NB4 (cell line): ENCODE measurements at places on chromosomes 13 and 19.
A peak's percentile ranks its signal among the peaks of the same experiment; 100 is the strongest.

GRCh38 chr13:46396341-46396740 is 9.3 kb upstream of the RUBCNL start:
- no peak for DNase-seq

GRCh38 chr13:80177327-80177726 is 163.6 kb downstream of the SPRY2 start:
- no peak for DNase-seq

DNA sequence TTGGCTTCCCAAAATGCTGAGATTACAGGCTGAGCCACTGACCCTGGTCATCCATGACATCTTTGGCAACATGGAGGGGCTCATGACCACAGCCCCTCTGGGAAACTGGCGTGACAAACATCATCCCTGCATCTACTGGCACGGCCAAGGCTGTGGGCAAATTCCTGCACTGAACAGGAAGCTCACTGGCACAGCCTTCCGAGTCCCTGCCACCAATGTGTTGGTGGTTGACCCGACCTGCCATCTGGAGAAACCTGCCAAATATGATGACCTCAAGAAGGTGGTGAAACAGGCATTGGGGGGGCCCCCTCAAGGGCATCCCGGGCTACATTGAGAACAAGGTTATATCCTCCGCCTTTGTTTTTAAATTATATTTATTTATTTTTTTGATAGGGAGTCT is 8.9 kb upstream of the ACP5 start:
- DNase-seq, result no peak

GRCh38 chr13:53124623-53125022 is 96.0 kb downstream of the OLFM4 start:
- no peak for DNase-seq

GRCh38 chr13:41048640-41049039 is 12.7 kb upstream of the WBP4 start:
- no peak for DNase-seq

- DNase-seq, result no peak
Measured at GRCh38 chr13:107020393-107020792, 452.5 kb upstream of the ARGLU1 start.

GRCh38 chr19:36009220-36009619 is 607 bp upstream of the SYNE4 start:
- DNase-seq, result peak; percentile 62
